ENCODE measurements at places on chromosomes 11 and 22.

- no peak for DNase-seq
Observed at GRCh38 chr22:35301372-35301874, 1.7 kb downstream of the TOM1 start.

DNA sequence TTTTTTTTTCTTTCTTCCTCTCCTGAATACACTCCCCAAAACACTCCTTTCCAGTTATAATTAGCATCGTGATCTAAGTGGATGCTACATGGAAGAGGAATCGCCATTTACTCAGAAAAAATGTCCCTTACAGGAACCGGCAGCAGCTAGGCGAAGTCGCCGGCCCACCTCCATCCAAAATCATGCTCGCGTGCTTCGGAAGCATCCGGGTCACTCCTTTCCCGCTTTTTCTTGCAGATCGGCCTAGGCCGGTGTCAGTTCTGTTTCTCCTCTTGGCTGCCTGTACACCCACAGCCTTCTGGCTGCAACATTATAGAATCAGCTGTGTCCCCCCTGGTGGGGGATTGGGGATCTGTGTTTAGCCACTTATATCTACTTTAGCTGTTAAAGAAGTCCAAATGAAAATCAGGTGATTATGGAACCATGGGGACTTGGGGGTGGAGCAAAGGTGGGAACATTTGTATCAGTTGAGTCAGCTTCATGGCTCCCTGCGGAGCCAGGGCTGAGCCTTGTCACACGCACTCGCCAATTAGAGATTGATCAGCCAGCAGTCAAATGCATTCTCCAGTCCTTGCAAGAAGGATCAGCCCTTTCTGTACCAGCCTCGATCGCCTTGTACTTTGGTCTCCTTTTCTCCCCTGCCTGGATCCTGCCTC lies 36.3 kb downstream of the ASRGL1 start:
- no peak for DNase-seq

DNA sequence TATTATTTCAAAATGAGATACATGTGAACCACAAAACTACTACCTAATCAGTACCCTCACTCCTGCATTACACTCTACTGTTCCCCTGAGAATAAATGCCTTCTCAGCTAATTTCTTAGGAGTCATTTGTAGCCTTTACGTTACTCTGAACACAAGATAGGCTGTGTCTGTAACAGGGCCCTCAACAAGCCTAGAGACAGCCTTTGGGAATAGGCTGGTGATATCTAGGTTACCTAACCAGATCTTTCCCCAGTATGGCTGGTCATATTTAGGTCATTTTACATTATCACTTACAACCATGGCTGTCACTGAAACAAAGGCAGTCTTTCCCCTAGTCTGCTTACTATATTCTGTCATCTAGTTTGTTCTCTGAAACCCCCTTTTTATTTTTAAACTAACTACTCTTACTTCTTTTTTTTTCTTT lies 14.2 kb downstream of the ATM start:
- no peak for DNase-seq

- no peak for DNase-seq
Observed at GRCh38 chr22:39234867-39235687, 9.7 kb downstream of the PDGFB start.

DNA sequence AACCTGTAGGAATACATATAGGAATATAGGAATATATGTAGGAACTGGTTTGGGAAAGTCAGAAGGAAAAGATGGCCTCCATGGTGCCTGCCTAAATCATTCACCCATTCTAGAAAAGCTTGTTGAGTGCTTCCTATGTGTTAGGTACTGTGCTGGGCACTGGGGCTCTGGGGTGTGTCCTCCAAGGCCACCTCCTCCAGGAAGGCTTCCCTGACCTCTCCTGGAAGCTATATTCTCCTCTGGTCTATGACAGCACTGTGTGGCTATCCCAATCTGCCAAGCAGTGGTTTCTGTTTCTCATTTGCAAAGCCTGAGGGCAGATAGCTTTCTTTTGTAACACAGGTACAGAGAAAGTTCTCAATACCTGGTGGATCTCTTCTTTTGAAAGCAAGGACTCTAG lies 30.2 kb downstream of the IRAG1 start:
- no peak for DNase-seq

DNA sequence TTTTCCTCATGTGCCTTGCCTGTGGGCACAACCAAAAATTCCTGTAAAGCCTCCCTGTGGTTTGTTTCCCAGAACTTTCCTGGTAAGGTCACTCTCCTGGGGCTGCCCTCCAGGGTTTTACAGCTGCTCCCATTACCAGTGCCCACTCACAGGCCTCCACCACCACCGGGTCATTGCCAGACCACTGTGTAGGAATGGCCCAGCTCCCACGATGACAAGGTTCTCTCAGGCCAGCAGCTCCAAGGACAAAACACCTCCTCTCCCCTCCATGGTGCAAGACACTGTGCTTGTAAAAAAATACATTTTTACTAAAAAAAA lies 96.1 kb upstream of the AKIP1 start:
- DNase-seq = no peak

- no peak for DNase-seq
Observed at GRCh38 chr11:64504999-64505398, 86.0 kb upstream of the SLC22A12 start.

GRCh38 chr11:73513707-73514106 lies 84.2 kb downstream of the FAM168A start:
- no peak for DNase-seq

DNA sequence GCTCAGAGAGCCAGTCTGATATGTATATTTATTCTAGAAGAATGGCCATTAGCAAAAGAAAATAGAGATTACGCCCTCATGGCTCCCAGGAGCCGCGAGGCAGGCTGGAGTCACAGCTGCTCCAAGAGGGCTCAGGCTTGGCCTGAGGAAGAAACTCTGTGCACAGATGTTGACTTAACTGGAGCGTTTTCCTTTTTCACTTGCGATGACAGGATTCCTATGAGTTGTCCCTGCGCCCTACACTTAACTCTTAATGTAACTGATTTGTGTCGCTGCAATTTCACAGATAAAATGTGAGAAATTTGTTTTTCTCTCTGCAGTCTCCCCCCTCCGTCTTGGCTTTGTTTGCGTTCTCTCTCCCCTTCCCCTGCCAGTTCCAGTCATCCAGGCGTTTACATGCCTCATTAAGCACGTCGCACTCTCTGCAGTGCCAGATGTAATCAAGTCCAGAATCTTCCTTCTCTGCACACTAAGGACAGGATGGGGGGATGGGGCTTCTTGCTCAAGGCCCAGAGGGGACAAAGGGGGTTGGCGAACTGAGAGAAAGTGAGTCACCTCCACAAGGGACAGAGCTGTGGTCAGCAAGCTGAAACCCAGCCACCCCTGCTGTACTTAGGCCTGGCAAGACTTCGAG lies 1060.1 kb downstream of the NTM start:
- no peak for DNase-seq

- no peak for DNase-seq
Observed at GRCh38 chr11:112590764-112591163, 330.1 kb upstream of the PLET1 start.

DNA sequence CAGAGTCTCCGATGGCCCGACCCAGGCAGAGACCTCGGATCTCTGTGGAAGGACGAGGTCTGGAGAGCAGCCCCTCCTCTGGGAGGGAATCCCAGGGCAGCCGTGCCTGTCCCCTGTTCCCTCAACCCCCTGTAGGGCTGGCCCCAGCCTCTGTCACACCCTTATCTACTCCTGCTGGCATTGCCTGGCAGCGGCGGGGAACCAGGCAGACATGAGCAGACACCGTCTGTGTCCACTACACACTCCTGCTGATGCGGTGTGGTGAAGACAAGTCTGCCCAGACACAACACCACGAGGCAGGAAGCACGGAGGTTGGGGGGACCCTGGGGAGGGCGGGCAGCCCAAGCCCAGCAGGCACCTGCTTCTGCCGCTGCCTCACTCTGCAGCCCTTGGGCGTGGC lies 52.5 kb upstream of the A4GALT start:
- no peak for DNase-seq

GRCh38 chr11:110061296-110061695 lies 31.9 kb upstream of the ZC3H12C start:
- no peak for DNase-seq

GRCh38 chr11:117872420-117872961 lies 4.0 kb downstream of the FXYD6 start:
- no peak for DNase-seq

- no peak for DNase-seq
Observed at GRCh38 chr11:783581-784015, 6.3 kb downstream of the CEND1 start.

GRCh38 chr11:9687711-9688477 lies 24.0 kb downstream of the SWAP70 start:
- no peak for DNase-seq

All from stimulated activated CD4-positive, alpha-beta T cell treated with anti-CD3 and anti-CD28 coated beads, Interleukin-2, amount 100 ng/mL, for 4 hours (primary cell).